ENCODE measurements at places on chromosomes 13 and 19.

GRCh38 chr13:104648291-104648690, 1582.1 kb upstream of the SLC10A2 start:
- no peak for DNase-seq

DNA sequence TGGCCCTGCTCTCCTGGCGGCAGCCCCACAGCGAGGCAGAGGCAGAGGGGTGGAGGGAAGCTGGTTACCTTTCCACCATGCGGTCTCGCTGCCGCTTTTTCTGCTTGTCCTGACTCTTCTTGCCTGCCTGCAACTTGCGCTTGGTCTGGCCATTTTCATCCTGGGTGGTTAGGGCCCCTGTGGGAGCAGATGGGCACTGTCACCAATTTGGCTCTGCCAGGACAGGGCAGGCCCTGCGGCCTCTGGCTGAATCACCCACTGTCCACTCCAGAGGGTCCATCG, 19.6 kb upstream of the AKAP8 start:
- DNase-seq, result no peak

DNA sequence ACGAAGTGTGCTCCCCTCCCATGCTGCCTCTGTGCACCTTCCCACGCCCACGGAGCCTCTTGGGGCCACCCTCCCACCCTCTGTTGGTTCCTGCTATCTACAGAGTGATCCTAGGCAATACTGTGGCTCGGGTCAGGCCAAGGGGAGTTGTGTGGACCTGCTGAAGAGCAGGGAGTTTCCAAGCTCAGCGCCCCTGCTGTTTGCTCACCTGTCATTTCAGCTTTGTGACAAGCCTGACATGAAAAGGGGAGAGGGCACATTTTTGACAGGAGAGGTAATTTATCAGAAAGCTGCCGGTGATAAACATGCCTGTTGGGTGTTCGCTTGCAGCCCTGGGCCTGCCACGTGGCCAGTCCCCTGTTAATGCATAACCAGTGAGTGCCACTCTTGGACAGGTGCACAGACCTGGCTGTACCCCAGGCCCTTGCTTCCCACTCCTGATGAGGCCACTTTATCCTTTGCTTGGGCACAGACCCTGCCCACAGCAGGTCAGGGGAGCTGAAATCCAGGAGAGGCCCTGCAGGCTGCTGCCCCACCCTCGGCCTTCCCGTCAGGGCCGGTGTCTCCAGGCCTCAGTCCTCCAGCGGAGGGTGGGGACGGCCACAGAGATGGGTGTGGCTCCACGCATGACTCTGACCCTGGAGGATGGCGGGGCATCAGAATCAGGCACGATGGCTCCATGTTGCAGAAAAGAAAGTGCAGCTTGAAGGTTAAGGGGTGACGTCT, 201.5 kb upstream of the GPR12 start:
- DNase-seq, result no peak

DNA sequence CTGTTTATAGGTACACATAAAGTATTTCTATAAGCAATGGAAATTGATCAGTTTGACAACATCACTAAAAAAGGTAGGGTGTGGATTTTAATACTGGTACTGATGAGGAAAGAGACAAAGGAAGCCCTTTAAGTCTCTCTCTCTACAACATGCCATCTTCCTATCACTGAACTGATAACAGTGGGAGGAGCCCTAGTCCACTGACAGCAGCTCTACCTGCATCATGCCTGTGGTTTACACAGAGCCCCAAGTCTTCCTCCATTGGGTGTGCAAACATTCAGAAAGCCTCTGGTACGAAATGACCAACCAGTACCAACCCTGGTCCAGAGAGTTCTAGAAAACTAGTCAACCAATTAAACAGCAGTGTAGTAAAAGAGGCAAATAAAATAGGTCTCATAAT, 53.4 kb downstream of the KLF12 start:
- DNase-seq, result no peak

- no peak for DNase-seq
Measured at GRCh38 chr19:18085702-18086457, 854 bp downstream of the IL12RB1 start.

- DNase-seq, result no peak
Measured at GRCh38 chr19:4036576-4037300, 29.2 kb downstream of the PIAS4 start.

- DNase-seq, result no peak
Measured at GRCh38 chr19:33504058-33504444, 17.5 kb downstream of the PEPD start.

DNA sequence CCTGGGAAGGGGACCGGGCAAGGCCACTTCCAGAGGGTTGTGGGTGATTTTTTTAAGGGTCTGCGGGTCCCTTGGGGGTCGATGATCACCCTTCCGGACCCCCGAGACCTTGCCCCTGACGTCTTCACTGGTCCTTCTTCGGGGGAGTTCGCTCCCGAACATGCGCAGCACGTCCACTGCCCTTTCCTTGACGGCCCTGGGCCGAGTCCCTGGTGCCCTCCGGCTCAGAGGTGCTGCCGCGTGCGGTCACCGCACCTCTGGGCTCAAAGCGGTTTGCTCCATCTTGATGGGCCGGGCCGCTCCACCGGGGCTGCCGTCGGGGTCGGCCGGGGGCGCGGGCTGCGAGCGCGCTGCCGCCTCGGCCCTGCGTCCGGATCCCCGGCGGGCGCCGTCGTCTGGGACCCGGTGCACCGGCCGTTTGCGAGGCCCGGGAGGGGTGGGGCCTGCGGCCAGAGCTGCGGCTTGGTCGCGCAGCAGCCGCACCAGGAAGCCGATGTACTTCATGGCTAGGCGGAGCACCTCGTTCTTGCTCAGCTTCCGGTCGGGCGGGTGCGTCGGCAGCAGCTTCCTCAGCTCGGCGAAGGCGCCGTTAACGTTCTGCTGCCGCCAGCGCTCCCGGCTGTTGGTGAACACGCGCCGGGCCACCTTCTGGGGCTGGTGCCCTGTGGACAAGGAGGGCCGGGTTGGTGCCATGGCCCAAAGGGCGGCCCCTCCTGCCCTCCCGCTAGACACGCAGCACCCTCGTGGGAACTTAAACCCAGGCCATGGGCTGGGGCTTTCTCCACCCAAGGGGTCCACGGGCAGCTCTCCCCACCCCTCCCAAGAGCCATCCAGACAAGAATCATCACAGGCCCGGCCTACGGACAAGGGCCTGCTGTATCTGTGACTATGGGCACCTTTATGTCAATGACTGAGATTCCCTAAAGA, 3.3 kb downstream of the LYL1 start:
- DNase-seq, result peak; percentile 84

DNA sequence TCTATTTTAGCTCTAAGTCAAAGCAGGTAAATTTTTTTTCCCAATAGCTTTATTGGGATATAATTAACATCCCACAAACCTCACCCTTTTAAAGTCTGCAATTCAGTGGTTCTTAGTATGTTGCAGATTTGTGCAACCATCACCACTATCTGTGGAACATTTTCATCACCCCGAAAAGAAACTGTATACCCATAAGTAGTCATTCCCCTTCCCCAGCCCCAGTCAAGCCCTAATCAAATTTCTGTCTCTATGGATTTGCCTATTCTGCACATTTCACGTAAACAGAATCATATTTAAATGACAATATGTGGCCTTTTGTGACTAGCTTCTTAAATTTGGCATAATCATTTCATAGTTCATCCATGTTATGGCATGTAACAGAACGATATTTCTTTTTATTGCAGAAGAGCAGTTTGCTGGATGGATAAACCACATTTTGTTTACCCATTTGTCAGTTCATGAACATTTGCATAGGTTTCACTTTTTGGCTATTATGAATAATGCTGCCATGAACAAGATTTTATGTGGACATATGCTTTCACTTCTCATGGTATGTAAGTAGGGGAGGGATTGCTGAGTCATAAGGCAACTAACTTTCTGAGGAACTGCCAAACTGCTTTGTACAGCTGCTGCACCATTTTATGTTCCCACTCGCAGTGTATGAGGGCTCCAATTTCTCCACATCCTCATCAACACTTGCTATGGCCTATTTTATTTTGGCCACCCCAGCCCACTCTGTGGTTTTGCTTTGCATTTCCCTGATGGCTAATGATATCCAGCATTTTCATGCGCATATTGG, 10.9 kb downstream of the SLC46A3 start:
- DNase-seq, result no peak

DNA sequence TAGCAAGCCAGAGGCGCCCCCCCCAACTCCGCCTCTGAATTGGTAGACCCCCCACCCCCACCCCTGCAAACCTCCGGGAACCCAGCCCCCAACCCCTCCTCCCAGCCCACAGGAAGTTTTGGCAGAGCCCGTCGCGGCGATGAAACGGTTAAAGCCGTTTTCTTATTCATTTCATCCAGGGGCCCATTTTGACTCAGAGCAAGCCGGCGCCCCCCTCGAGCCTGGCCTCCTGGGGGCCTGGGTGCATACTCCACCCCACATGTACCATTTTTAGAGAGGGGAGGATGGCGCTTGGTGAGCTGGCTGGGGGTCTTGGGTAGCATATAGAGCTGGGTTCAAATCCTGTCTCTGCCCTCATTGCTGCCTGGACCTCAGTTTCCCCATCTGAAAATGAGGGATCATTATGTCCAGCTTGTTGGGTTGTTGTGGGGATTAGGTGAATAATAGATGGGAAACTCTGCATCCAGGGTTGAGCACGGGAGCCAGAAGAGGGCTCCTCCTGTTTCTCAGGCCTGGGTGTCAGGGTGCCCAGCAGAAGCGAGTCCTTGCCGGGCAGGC, 7.9 kb upstream of the JUNB start:
- no peak for DNase-seq

DNA sequence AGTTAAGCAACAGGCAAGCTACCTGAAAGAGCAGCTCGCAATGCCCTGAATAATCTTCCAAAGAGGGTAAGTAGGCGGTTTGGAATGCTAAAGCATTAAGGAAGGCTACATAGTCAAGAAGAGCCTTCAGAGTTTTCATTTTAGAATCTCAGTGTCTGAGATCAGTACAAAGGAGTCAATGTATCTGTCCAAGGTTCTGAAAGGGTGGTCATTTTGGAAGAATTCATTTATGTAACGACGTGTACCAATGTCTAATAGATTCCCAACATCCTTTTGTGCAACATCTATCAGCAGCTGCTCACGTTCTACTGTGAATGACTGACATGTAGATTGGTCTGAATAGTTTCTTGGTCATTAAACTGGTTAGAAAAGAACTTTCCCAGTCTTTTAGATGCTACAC, 15.2 kb downstream of the ZNF665 start:
- no peak for DNase-seq

DNA sequence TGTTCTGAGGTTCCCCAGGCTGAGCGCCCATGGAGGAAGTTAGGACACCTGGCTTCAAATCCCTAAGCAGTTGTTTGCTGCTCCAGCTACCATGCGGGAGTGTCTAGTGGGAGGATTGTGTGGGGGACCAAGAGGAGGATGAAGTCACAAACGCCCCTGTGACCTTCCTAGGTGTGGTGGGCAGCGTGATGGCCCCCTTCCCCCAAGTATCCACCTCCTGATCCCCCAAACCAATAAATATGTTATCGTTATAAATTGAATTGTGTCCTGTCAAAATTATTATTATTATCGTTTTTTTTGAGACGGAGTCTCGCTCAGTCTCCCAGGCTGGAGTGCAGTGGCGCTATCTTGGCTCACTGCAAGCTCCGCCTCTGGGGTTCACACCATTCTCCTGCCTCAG, at the start of gene SLC25A41:
SLC25A41 (minus strand) TSS at position 101 of the 400 bp plus-strand sequence; CDS start at position 31, 70 bp downstream.
- no peak for DNase-seq

DNA sequence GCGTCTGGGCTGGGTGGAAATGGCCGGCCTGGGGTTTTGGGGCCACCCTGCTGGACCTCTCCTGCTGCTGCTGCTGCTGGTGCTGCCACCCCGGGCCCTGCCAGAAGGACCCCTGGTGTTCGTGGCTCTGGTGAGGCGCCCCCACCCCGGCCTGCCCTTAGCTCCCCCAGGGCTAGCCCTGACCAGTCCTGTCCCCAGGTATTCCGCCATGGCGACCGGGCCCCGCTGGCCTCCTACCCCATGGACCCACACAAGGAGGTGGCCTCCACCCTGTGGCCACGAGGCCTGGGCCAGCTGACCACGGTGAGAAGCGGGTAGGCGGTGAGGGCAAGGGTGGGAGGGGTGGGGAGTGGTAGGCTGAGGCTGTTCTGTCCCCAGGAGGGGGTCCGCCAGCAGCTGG, at the start of gene ACP4:
ACP4 (plus strand) TSS at position 20 of the 400 bp plus-strand sequence; CDS start at position 20, 0 bp downstream.
- no peak for DNase-seq

GRCh38 chr19:38900743-38901190, 998 bp downstream of the NFKBIB start:
- no peak for DNase-seq

GRCh38 chr19:50658441-50659317, 9.4 kb downstream of the C19orf81 start:
- no peak for DNase-seq

DNA sequence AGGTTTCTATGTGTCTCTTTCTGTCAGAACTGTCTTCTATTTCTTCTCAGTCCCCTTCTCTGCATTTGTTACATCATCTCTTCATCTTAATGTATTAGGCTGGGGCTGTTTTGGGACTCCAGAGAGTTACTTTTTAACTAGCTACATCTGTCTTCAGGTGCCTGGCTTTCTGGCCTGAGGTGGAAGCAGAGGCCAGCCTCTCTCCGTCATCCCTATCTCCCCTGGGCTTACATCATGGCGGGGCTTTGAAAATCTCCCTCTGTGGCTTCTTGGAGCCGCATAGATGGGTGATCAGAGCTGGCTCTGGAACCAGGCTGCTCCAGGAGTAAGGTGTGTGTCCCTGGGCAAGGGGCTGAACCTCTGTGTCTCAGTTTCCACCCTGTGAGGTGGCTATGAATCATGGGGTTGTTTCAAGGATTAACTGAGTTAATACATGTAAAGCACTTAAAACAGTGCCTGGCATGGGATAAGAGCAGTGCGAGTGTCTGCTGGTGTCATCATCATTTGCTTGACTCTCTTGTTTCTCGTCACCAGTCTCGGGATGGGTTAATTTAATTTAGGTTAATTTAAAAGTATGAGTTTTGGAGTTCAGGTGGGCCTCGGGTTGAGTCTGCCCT, 2.0 kb downstream of the EPN1 start:
- no peak for DNase-seq

DNA sequence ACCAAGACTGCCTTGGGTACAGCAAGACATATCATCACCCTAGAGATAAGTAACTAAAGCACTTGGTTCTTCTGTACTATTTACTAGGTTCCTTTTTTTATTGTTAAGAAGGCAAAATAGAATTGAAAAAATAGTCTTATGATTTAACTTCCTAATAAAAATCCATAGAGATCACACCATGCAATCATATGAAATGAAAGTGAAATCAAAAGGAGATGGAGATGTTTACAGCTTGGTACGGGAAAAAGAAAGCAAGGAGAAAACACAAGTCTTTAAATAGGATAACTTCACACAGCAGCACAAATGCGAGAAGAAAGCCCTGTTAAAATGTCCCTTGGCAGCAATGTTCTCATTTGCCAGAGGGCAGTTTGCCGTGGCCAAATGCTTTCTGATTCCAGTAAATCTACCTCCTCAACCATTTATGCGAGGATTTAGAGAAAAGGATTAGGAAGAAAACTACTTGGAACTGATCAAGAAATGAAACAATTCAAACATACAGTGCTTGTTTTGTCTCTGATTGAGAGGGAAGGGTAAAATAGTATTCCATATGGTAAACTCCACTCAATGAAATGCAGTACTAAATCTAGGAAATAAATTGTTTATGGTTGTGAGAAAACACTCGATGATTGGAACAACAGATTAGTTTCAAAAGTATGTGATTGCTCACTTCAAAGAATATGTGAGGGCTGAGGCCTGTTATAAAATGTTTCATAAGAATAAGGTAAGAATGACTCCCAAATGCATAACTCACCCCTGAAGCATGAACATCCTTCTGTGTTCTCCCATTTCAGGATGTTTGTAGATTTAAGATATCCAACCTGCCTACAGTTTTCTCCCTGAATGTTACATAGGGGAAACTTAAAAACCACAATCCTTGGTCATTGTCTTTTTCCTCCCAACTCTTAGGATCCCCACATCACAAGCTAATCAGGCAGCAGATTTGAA, 487.8 kb downstream of the DACH1 start:
- peak; percentile 42 for DNase-seq

All from hematopoietic multipotent progenitor cell (in vitro differentiated cells).